D721Med (cell line): ENCODE measurements at places on chromosomes 12 and 14.

- no peak for DNase-seq
Measured at GRCh38 chr12:15272376-15272775, 49.9 kb upstream of the PTPRO start.

DNA sequence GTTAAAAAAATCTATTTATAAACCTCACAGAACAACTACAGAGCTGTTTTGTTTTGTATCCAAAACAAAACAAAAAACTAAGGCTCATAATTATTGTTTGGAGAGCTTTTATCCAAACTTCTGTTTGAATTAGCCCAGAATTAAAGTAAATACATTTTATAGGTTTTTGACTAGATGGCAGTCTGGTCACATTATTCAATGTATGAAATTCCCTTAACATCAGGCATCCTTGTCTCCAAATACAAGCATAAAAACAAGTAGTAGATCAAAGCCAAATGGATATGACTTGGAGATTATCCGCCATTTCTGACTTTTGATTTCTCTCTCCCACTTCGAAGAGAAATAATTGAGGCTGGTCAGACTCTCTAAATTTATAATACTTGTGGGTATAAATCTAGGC is 63.5 kb downstream of the SLC38A1 start:
- no peak for DNase-seq

- DNase-seq = no peak
Measured at GRCh38 chr12:117441751-117442150, 80.3 kb upstream of the NOS1 start.

DNA sequence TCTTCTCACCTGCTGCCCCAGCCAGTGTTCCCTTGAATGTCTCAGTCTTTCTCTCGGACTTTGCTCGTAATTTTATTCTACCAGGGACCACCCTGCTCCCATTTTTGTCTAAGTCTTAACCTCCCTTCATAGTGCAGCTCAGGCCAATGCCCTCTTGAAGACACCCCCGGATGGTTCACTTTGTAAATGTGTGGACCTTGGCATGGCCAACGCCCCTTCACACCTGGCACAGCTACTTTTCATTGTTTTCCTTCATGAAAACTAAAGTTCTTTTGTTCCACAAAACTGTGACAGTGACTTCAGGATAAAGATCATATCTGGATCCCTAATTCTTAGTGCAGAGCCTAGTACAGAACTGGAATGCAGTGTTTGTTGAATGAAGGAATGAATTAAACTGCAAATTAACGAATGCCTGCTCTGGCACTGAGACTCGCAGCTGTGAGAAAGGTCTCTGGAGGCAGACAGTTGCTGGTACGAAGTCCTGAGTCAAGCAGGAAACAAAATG is 3.5 kb upstream of the RNASE4 start:
- no peak for DNase-seq

- no peak for DNase-seq
Measured at GRCh38 chr14:76022991-76023390, 37.4 kb downstream of the IFT43 start.
